ENCODE measurements at places on chromosomes 11 and 22.

GRCh38 chr11:131923309-131923708 is 552.9 kb downstream of the NTM start:
- no peak for DNase-seq

GRCh38 chr22:16721961-16722360 is 103.2 kb downstream of the XKR3 start:
- no peak for DNase-seq

DNA sequence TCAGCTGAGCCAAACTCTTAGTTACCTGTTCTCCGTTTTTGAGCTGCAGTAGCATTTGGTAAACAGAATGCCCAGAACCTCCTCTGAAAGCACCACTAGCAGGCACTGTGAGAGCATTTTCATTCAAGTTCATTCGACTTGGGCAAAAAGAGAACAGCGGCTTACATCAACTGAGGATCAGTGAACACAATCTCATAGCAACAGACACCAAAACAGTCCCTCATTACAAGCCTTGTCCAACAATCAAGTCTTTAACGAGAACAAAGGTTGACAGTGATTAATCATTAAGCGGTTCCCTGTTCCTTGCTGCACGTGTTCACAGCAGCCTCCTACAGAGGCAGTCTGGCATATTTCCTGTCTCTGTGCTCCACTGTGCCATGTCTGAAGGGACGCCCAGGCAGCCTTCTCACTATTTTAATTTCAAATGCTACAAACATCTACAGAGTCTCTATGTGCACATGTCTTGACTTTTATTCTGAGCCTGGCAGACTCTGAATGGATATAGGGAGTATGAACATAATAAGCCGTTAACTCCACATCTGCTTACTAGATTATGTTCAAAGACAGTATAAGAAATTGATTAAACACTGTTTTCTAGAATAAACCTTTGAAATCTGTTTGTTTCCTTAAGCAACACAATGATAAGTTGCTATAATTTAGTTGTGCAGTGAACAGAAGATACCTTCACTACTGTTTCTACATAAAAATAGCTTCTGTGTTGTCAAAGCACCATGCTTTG is 88.3 kb upstream of the MTMR2 start:
- peak; percentile 70 for DNase-seq

DNA sequence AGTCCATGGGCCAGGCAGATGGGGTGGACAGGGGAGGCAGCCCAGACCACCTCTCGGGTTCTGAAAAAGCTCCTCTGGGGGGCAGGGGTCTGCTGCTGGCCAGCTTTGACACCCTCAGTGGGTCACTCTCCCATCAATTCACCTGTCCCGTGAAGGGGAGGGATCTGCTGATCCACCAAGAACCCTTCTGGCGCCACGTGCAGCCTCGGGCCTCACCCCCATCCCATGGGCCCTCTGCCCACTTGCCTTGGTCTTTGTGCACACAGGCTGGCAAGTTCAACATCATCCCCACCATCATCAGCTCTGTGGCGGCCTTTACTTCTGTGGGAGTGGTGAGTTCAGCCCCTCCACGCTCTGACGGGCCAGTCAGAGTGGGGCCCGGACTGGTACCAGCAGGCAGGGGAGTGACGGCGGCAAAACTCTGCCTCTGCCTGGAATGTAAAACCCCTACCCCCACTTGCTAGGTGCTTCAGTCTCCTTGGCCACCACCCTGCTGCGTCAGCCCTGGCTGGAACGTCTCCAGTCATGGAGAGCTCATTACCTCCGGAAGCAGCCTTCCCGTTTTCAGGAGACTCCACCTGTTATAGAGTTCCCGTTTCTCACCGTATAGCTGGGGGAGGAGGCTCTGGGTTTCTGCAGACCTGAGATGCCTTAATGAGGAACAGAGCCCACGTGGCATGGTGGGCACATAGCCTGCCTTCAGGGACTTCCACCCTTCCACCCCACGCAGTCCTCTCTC is 12.7 kb downstream of the PRG3 start:
- DNase-seq = no peak

DNA sequence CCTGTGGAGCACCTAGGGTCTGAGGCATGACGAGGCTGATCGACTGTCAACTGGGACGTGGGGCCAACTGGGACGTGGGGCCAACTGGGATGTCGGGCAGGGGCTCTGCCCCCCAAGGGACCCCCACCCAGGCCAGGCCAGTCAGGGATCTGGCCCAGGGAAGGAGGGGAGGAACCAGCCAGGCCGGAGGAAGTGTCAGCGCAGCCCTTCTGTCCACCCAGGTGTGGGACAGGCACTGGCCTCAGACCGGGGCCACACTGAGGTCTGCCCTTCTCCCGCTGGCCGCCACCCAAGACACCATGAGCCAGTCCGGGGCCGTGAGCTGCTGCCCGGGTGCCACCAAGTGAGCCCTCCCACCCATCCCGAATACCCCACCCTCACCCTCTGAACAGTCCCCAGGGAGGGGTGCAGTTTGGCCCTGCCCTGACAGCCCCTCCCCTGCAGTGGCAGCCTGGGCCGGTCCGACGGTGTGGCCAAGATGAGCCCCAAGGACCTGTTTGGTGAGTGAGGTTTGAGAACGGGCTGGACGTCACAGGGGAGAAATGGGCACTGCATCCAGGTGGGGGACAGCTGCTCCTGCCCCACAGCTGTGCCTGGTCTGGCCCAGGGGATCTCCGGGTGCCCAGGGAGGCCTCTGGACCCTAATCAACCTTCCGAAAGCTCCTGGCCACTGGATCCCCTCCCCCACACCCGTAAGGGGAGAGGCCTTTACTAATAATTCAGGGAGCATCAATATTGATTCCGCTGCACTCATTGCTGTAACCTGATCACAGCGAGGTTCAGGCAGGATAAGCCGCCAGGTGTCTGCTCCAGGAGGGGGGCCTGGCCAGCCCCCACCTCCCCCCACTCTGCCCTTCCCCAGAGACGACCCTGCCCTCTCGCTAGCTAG is 3.3 kb downstream of the EPS8L2 start:
- no peak for DNase-seq

GRCh38 chr11:93054881-93055280 is 85.4 kb downstream of the MTNR1B start:
- peak; percentile 96 for DNase-seq

- DNase-seq = no peak
Observed at GRCh38 chr11:120146413-120147093, 8.6 kb upstream of the TRIM29 start.

GRCh38 chr11:109237636-109238035 is 184.4 kb upstream of the C11orf87 start:
- DNase-seq = no peak

DNA sequence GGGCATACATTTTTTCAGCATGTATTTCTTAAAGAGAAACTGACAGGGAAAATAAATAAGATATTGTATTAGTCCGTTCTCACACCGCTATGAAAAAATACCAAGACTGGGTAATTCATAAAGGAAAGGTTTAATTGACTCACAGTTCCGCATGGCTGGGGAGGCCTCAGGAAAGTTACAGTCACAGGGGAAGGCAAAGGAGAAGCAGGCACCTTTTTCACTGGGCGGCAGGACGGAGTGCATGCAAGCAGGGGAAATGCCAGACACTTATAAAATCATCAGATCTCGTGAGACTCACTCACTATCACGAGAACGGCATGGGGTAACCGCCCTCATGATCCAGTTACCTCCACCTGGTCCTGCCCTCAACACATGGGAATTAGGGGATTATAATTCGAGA is 44.2 kb downstream of the PPFIA1 start:
- no peak for DNase-seq

GRCh38 chr11:116169776-116170175 is 603.0 kb downstream of the BUD13 start:
- no peak for DNase-seq

DNA sequence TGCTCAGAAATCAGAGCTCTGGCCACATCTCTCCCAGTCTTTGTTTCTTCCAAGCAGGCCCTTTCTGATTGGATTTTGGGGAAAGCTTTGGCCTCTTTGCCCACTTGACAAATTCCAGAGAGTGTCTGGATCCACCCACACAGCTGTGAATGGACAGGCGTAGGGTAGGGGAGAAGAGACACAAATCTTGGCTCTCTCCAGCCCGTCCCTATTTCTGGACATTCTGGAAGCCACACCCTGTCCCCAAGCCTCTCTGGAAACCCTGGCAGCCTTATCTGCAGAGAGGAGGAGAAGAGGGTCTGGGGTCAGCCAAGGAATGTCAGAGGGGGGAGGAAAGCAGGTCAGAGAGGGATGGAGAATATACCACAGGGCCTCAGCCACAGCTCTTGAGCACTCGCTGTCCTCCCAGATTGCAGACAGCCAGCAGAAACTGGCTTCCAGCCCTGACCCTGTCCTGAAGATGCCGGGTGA is 59.5 kb upstream of the WNT11 start:
- DNase-seq = no peak

DNA sequence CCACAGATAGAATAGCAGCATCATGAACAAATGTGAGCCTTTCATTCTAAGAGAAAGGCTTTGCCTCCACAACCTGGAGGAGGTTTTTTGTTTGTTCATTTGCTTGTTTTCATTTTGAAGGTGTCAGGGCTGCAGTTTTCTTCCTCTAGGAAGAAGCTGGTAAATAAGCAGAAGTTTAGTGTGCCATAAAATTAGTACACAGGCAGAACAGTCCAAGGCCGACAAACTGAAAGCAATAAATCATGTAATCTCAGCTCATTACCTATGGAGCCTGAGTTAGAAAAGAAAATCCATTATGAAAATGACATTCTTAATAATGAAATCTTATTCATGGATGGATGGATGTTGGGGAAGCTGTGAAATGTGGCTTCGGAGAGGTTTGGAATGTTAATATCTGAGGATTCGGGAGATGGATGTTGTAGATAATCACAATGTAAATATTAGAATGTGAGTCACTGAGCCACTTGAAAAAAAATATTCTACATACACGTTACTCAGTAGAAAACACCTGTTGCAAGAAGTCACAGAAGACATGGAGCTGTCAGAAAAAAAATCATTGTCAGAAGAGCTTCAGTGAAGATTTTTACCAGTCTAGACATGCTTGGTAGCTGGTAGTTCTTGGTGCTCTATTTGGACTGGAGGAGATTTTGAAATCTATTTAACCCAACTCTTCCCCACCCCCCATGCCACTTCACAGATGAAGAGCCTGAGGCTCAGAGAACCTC is 15.0 kb upstream of the ZDHHC13 start:
- no peak for DNase-seq

DNA sequence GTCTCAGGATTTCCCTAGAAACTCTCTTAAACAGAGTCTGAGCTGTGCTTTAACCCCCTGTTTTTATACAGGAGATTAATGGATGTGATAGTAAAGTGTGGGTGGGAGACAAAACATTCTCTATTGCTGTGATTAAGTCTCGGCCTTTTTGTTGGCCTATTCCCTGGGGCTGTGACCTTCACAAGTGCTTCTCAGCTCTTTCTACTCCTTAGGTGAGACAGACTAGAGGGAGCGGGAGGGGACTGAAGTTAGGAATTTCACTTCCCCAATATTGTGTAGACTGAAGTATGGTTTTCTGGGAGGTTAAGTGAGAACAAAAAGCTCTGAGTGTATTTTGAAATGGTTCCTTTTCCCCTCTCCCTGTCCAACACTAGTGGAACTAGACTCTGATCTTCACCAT is 29.8 kb upstream of the OR8B8 start:
- no peak for DNase-seq

DNA sequence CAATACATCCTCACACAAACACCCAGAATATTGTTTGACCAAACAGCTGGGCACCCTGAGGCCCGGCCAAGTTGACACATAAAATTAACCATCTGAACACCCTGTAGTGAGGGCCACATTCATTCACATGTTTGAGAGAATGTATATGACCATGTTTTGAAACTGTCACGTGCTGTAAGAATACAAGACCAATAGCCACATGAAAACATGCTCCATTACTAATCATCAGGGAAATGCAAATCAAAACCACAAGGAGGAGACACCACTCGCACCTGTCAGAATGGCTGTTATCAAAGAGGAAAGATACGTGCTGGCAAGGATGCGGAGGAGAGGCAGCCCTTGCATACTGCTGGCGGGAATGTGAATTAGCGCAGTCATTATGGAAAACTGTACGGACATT is 38.3 kb upstream of the IGSF9B start:
- DNase-seq = no peak

DNA sequence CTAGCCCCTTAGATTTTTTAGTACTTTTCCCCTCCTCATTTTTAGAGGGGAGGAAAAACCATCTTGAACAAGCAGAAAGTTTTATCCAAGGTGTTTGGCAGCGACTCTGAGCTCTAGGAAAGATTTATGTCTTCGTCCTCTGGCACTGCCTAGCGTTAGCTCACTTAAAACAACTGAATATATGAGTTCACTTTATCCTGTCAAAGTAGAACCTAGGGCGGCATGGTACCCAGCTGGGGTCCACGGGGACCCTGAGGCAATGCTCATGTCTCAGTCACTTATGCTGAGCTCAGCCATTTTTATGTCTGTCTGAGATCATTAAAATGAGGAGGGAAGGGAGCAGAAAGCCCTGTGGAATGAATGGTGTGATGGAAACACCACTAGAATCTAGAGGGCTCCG is 14.2 kb upstream of the VSIG10L2 start:
- DNase-seq = no peak

DNA sequence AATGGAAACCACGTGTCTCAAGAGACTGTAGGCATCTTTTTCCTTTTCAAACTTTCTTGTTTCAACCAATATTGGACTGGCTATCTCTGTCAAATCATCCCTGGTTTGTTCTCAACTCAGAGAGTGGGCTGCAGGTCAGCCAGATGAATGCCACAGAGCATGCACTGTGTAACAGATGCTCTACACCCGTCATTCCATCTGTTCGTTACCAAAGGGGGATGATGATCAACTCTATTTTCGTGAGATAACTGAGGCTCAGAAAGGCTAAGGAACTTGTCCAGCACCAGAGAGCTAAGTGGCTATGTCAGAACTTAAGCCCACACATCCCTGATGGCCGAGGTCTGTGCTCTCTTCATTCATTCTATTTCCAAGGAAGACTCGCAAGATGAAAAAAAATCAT is 42.1 kb downstream of the SLC1A2 start:
- DNase-seq = no peak

GRCh38 chr11:18173225-18173866 is 709 bp downstream of the MRGPRX4 start:
- no peak for DNase-seq

GRCh38 chr22:35677460-35678187 is 29.4 kb downstream of the APOL6 start:
- no peak for DNase-seq

GRCh38 chr11:71095294-71095850 is 157.0 kb downstream of the SHANK2 start:
- no peak for DNase-seq

DNA sequence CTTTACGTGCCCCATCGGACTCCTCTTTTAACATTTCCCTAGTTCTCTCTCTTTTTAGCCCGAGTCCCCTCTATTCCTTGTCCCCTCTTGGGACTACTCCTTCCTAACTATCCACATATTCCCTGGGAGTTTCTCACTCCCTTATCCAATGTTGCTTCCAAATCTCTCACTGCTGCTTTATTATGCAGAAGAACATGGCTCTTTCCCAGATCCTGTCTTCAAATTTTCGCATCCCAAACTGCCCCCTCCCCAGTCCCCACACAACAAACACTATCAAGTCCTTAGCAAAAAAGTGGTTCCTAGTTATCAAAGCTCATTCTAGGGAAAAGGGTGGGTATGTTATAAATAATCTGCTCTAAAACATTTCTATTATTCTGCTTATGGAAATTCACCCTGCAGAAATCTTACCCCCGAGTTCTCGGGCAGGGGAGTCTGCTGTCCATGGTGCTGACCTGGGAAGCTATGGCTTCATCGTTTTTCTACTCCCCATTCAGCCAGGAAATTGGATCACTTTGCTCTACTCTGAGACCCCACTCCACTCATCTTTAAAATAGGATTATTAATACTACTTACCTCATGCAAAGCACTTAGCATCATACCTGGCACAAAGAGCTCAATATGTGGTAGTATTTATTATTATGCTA is 393.5 kb downstream of the BUD13 start:
- peak; percentile 2 for DNase-seq
